ENCODE measurements at places on chromosomes 6 and 20.

- no peak for DNase-seq
Observed at GRCh38 chr6:42338744-42339222, 112.9 kb downstream of the TRERF1 start.

DNA sequence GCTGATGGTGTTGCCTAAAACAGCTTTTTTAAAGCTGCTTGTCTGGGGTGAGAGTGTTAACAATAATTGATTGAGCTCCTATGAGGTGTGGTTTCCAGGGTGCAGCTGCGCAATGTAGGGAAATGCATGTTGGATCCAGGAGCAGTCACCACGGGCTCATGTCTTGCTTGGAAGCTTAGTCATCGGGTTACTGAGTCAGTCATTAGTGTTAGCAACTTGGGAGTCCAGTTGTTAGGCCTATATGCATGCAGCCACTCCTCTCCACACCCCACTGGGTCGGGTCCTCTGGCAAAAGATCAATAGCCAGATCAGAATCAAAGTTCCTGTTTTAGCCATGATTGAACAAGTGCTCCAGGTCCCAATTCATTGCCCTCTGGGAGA is 271.7 kb upstream of the CHD6 start:
- no peak for DNase-seq

GRCh38 chr6:49733680-49734079 is 10.5 kb downstream of the CRISP3 start:
- no peak for DNase-seq

DNA sequence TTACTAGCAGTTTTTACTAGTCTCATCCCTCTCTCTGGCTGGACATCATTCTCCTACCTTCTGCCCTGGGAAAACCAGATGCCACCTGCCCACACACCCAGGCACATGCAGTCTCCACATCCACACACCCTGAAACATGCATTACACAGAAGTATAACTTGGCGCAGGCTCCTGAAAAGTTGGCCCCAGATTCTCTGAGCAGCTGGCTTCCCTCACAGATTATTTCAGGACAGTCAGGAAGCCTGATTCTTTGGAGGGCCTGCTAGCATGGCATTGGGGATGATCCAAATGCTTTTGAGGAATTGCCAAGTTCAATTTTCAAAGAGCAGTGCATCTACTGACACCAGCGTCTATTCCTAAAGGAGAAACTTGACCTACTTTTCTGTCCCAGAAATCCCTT is 27.8 kb upstream of the KIF16B start:
- no peak for DNase-seq

DNA sequence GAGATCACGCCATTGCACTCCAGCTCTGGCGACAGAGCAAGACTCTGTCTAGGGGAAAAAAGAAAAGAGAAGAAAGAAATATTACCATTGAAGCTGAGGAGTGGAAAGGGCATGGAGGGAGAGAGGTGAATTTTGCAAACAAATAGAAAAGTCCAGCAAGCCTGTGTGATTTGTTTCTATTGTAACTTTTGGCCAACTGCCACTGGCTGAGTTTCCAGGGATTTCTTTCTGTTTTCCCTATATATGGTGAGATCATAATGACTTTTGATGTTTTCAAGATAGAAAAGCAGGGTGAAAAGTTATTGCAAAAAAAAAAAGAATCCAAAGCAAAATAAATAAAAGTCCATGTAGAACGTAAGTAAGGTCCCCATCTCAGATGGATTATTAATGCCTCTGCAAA is 184.2 kb upstream of the RALGAPA2 start:
- DNase-seq: no peak

DNA sequence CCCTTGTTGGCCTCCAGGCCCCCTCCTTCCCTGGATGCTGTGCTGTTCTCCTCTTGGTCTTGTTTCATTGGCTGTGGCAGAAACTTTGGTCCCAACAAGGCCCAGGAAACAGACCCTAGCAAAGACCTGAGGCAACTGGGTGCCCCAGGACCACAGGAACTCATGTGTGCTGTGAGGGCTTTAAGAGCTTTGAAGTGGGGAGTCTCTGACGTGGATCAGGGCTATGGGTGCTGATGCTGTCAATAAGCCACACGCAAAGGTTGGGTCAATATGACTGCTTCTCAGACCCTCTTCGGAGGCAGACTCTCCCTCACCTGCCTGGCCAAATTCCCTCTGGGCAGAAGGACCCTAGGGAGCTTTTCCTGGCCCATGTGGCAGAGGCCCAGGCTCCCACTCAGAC is 91.5 kb upstream of the MLN start:
- no peak for DNase-seq

GRCh38 chr20:40633123-40633850 is 55.7 kb downstream of the MAFB start:
- DNase-seq: no peak

GRCh38 chr6:1672379-1672778 is 62.7 kb downstream of the FOXC1 start:
- DNase-seq: no peak

- no peak for DNase-seq
Observed at GRCh38 chr20:42611423-42611822, 578.3 kb downstream of the PTPRT start.

- DNase-seq: no peak
Observed at GRCh38 chr20:59125332-59125731, 38.3 kb upstream of the ZNF831 start.

DNA sequence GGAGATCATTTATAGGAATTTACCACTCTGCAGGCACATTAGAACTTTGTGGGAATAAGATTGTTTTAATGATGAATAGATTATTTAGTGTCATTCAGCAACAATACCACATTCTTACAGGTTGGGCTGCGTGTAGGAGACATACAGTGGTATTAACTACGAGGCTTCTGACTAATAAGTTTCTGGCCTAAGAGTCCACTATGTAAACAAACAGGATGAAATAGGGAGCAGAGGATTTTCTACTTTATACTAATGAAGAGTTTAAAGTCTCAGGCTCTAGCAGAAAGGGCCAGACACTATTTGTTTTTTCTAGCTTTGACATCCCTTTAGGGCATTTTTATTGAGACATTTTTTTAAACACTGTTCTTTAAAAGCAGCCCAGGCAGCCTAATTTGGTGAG is 75.6 kb downstream of the SLC24A3 start:
- DNase-seq: no peak

- DNase-seq: no peak
Observed at GRCh38 chr20:40643891-40644290, 45.1 kb downstream of the MAFB start.

DNA sequence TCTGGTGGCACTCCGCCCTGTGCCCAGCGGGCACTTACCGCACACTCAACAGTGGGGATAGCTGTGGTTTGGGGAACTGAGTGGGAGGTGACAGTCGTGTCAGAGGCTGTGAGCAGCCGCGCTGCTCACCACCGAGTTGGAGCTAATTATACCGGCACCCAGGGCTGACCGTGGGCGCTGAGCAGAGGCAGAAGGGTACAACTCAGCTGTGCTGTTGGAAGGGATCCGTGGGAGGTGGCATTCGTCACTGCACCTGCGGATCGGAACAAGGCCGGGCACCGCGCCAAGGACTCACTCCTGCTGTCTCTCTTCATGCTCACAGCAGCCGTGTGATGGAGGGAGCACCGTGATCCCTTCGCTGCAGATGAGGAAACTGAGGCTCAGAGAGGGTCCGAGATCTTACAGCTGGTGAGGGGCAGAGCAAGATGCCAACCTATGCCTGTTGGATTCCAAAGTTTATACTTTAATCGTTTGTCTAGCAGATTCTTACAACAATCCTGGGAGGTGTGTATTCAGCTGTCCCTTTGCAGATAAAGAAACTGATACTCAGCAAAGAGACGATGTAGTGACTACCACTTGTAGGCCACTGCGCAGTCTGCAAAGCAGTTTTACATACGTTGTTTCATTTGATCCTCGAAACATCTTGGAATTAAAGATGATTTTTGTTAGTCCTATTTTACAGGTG is 713 bp upstream of the ELMO2 start:
- peak; percentile 64 for DNase-seq

DNA sequence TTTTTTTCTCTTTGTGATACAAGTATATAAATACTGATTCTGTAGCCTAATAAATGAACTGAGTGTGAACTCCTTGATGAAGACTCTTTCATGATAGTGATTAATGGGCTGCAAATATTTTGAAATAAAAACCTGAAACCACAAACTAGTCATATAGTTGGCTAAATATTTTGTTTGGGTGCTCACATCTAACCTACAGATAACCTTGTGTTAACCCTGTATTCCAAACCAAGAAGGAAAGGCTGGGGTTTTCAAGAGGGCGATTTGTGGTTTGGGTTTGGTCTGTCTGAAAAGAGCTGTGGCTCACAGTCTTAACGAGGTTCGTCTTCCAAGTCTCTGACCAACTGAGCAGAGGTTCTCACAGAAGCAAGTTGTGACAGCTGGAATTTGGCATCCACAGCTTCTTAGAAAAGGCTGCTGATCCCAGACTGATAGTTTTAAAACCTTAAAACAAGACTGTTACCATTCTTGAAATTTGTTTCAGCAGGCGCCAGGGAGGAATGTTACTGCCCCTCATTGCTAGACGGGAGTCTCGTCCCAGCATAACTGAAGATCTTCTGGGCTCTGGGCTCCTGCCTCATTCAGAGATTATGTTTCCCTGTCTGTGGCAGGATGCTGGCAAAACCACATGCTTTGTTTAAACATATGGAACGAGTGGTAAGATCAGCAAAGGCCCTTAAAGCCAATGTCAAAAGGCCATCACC is 736.4 kb upstream of the MARCKS start:
- DNase-seq: no peak

GRCh38 chr20:58871533-58872102 is 19.1 kb downstream of the GNAS start:
- DNase-seq: no peak

DNA sequence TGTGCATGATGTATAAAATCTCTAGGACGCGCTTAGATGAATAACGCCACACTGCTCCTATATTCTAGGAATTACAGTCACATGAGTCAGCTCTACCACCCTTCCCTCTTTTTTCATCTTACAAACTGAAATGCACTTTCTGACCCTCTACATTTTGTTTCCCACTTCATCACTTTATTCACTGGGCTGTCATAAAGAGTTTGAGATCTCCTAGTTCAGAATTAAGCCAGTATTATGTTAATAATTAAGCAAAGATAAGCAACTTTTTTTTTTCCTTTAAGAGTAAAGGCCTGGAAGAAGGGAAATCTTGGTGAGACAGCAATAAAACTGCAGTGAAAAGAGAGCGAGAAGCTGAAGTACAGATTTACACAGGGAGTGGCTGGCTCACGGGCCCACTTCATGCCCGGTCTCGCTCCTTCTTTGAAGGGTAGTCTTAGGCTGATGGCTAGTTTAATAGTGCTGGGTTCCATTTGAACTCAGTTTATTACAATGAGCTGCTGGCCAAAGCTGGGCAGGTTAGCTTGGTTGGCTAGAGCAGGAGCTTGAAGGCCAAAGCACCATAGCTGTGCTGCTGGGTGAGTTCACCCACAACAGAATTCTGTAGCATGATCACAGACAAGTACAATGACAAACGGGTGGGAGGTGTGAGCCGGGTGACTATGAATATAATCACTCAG is 110.6 kb downstream of the MAP7 start:
- DNase-seq: no peak

DNA sequence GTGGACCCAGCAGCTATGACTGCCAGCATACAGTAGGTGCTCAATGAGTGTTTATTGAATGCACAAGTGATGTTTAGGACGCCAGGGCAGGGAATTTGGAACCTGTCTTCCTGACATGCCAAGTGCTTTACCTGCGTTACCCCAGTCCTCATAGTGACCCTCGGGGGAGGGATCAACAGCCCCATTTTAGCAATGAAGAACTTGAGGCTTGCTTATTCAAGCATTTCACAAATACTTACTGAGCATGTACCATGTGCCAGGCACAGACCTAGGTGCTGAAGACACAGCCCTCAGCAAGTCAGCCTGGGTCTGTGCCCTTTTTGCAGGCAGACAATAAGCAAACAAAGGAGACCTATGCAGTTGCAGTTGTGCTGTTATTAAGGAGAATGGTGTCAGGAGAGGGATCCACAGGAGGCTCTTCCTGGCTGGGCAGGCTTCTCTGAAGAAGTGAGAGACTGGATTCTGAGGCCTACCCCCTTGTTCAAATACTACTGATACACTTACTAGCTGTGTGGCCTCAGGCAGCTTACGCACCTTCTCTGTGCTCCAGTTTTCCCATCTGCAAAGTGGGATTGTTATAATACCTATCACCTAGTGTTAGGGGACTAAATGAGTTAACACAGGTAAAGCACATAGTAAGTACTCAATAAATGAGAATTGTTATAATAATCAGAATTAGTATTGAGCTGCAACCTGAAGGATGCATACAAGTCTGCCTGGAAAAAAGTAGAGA is 39.8 kb downstream of the TTLL9 start:
- DNase-seq: no peak

DNA sequence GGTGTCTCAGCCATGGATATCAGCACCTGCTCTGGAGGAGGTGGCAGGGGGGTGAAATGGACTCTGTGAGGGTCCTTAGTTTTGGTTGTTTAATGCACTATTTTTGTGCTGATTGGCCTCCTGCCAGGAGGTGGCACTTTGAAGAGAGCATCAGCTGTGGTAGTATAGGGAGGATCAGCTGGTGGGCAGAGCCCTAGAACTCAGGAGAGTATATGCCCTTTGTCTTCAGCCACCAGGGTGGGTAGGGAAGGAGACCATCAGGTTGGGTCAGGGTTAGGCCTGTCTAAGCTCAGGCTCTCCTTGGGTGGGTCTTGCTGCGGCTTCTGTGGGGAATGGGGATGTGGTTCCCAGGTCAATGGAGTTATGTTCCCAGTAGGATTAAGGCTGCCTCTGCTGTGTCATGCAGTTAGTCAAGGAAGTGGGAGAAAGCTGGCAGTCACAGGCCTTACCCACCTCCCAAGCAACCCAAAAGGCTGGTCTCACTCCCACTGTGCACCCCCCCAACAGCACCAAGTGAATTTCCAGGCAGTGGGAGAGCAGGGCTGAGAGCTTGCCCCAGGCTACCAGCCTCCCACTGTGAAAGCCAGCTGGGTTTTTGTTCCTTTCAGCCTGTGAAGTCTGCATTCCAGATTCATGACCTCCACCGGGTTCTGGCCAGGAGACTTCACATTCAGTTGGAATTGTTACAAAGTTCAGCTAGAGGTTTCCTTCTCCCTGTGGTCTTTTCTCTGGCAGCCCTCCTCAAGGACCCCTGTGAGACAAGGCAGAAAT is 5.7 kb upstream of the OSTM1 start:
- DNase-seq: no peak

GRCh38 chr6:155400654-155400965 is 55.0 kb downstream of the NOX3 start:
- DNase-seq: no peak

DNA sequence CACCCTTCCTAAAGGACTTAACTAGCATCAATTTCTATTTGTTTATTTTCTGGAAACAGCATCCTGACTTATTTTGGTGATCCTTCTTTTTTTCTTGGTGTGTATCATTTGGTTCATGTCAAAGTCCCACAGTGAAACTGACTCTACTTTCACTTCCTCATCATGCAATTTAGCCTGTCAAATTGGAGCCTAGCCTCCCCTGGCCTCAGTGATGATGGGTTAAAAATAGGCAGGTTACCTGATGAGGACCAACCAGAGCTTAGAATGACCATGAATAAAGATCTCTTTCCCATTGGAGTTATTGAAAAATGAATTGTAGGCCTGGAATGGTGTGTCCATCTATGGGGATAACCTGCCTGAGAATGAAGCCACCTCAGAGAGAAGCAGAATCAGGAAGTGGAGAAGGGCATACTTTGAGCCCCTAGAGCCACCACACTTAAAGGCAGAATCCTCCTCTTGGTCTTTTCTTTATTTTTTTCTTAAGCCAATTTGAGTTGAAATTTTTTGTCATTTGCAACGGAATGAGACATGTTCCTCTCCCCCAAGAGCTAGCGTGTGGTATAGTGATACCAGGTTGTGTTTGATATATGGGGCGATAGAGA is 105.6 kb downstream of the BTBD3 start:
- no peak for DNase-seq

- no peak for DNase-seq
Observed at GRCh38 chr6:22473991-22474682, 95.2 kb upstream of the HDGFL1 start.
